Cortex of kidney (tissue), 1 donor: ENCODE measurements at places on chromosomes 13 and 19.

DNA sequence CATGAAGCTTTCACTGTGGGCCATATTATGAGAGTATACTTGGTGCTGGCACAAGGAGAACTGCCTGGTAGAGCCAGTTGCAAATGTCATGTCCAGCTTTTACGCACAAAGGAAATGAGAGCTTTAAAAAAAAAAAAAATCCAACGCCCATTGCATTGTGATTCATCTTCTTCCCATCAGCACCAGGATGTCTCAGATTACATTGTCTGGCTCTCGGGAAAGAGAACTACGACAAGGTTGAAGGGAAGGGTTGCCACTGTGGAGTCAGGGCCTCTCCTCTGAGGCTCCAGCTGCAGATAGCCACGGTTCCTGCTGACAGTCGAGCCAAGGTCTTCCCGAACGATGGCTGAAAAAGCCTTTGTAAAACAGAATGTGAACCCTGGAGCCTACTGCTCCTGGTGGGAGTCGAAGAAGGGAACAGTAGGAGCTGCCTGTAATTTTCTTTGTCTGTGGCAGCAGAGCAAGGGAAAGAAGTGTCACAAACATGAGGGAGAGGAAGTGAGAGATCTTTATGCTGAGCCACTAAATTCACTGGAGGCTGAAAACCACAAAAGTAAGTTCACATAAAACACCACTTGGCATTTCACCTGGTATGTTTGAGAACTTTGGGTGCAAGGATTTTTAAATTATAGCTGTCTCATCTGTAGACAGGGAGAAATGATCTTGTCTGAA, 704.7 kb downstream of the DIAPH3 start:
- DNase-seq = no peak

- no peak for DNase-seq
Observed at GRCh38 chr19:31548941-31549340, 199.7 kb upstream of the TSHZ3 start.

- no peak for DNase-seq
Observed at GRCh38 chr13:32878163-32878562, 138.1 kb upstream of the KL start.

GRCh38 chr13:102845289-102845629, 573 bp upstream of the ERCC5 start:
- DNase-seq = no peak

DNA sequence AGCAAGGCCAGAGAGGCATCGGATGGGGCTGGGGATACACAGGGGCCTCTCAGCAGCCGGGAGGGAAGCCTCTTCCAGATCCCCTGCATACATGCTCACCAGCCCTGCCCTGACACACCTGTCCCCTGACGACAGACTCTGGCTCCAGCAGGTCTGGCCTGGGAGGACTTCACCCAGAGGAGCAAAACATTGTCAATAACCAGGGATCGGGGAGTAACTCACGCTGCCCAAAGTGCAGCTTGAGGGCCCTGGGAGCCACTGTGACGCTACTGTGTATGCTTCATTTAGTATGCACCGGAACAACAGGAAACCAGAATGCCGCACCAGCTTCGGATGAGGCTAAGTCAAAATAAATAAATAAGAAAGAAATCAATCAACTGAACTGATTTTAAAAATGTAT, 12.4 kb upstream of the CD22 start:
- no peak for DNase-seq

- DNase-seq = no peak
Observed at GRCh38 chr13:98534821-98535220, 42.1 kb downstream of the STK24 start.

DNA sequence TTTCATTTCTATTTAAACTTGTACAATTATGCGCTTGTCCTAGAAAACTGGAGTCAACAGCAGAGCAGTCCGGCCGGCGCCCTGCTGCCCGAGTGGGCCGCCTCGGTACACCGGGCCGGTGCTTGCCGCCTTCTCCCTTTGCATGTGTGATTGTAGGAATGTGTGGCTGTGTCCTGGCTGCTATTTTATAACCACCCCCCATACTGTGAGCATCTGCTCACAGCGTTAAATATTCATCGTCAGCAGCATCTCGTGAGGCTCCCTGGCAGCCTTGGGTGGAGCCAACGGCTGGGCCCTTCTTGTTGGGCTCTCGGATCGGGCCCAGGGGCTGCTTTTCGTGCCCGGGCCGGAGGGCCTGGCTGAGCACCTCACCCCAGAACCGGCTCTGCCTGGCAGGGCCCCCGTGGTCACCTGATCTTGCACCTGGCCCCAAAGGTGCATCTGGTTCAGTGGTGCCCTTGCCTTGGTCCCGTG, 10.6 kb downstream of the PIAS4 start:
- DNase-seq = no peak
